Upper lobe of right lung (tissue), 1 donor: ENCODE measurements at places on chromosomes 1 and 21. TPM values are rescaled to one million over a fixed set of nuclear protein-coding genes. Genes with fewer than 3 reads are reported as not detected.

The NES gene
- total RNA-seq, result 54.7 TPM

The MARCKSL1 gene
- 44.5 TPM for total RNA-seq

The CFHR4 gene
- not detected for total RNA-seq

The DYNLT5 gene
- 3.3 TPM for total RNA-seq

The TNFRSF1B gene
- 62.4 TPM for total RNA-seq

The ADAMTS4 gene
- 7.8 TPM for total RNA-seq

The RGS1 gene
- total RNA-seq, result 27.8 TPM

The TMEM82 gene
- not detected for total RNA-seq

The CLCA4 gene
- total RNA-seq, result not detected

The GUCA2A gene
- total RNA-seq, result not detected

The RHOU gene
- total RNA-seq, result 21.0 TPM

The GIPC2 gene
- total RNA-seq, result 4.1 TPM

GRCh38 chr1:27545271-27545670 is 55.3 kb upstream of the WASF2 start:
- no peak for DNase-seq

- no peak for DNase-seq
These were observed 23.0 kb upstream of the CCT8 start for GRCh38 chr21:29096218-29097015.

GRCh38 chr21:29334717-29335428 is 36.2 kb downstream of the BACH1 start:
- no peak for DNase-seq

GRCh38 chr1:217048104-217048707 is 325.0 kb upstream of the ESRRG start:
- DNase-seq, result no peak

GRCh38 chr1:243562473-243562872 is 287.6 kb downstream of the AKT3 start:
- DNase-seq, result no peak

- DNase-seq, result no peak
These were observed 42.8 kb upstream of the ARTN start for GRCh38 chr1:43890815-43891214.

- peak; percentile 85 for DNase-seq
These were observed 5.9 kb upstream of the FNDC5 start for GRCh38 chr1:32876341-32877210.

- DNase-seq, result no peak
These were observed 94.1 kb downstream of the CLDN17 start for GRCh38 chr21:30072496-30072895.

- no peak for DNase-seq
These were observed 131.9 kb upstream of the COL6A1 start for GRCh38 chr21:45849651-45850050.

GRCh38 chr1:24437631-24438396 is 22.2 kb downstream of the NIPAL3 start:
- DNase-seq, result no peak

DNA sequence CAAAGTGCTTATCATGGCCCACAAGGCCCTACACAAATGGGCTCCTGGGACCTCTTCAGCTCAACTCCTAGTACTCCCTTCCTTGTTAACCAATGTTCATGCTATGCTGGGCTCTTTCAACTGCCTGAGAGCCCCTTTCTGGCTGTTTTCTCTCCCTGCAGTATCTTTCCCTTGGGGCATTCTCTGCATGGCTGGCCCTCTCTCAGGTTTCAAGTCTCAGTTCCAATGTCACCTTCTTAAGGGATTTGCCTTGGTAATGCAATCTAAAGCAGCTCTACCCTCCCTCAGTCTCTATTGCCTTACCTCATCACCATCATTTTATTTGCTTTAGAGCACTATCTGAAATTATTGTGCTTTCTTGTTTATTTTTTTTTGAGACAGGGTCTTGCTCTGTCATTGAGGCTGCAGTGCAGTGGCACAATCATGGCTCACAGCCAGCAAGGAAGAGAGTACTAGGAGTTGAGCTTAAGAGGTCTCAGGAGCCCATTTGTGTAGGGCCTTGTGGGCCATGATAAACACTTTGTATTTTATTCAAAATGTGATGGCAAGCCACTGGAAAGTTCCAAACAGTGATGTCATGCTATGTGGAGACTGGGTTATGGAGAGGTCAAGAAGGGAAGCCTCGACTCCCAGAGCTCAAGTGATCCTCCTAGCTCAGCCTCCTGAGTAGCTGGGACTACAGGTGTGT is 63.4 kb upstream of the SRSF10 start:
- DNase-seq, result peak; percentile 4

DNA sequence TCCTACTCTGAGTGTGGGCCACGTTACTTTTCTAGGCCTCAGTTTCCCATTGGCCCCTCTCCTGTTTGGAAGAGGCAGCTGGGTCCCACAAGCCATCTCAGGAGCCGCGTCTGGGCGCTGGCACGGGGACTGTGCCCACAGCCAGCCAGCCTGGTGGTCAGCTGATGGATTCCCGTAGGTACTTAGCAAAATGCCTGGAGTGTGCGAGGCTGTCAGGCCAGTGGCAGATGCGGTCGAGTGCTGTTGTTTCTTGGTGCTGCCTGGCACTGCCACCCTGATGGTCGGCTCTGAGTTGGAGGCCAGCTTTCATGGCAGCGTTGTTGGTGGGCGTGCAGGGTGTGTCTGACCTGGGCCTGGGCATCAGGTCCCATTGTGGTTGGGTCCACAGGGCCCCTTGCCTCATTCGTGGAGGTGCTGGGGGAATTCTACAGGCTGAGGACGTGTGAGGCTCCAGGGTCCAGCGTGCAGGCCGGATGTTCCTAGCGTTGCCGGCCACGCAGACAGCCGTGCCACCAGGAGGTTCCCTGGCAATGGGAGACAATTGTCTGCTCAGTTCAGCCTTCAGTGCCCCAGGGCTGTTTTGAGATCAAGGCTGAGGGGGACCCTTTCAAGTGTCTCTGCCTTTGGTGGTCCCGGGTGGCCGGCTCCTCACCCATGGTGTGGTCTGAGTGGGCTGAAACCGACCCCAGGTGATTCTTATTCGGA is 20.9 kb downstream of the SKI start:
- no peak for DNase-seq

- DNase-seq, result no peak
These were observed 44.6 kb downstream of the RHBG start for GRCh38 chr1:156413391-156414246.

- no peak for DNase-seq
These were observed 179.4 kb downstream of the LYPLAL1 start for GRCh38 chr1:219352961-219353651.

- DNase-seq, result no peak
These were observed 24.5 kb upstream of the DISC1 start for GRCh38 chr1:231601824-231602672.

GRCh38 chr1:44068442-44068921 is 37.2 kb upstream of the SLC6A9 start:
- peak; percentile 67 for DNase-seq
